ENCODE measurements at places on chromosomes 11 and 22.

- ATAC-seq, result no peak
Measured at GRCh38 chr11:125517116-125517770, 21.2 kb upstream of the FEZ1 start.

DNA sequence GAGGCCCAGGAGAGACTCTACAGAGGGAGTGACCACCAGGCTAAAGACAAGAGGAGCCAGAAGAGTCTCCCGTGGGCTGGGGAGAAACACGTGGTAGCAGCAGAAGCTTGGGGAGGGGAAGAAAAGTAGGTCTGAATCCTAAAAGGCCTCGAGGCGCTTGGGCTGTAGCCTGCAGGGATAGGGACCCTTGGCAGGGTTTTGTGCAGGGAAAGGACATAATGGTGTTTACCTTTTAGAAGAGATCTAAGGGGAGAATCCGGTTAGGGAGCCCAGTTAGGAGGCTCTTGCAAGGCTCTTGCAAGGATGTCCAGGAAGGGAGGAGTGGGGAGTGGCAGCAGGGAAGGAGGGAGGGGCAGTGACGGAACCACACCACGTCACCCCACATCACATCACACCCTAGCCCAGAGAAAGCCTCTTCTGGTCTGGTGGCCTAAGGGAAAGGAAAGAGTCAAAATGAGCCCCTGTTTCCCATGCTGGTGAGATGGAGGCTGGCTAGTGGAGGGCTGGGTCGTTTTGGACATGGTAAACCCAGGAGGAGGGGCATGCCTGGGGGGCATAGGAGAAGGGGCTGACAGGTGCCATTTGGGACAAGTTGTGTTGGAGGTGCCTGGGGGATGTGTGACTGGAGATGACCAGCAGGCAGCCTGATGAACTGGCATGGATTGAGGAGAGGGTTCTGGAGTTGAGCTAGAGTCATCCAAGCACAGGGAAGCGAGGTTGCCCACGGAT lies 6.2 kb upstream of the FAM83F start:
- ATAC-seq, result no peak

GRCh38 chr11:73389916-73390315 lies 13.7 kb downstream of the RELT start:
- ATAC-seq, result no peak

DNA sequence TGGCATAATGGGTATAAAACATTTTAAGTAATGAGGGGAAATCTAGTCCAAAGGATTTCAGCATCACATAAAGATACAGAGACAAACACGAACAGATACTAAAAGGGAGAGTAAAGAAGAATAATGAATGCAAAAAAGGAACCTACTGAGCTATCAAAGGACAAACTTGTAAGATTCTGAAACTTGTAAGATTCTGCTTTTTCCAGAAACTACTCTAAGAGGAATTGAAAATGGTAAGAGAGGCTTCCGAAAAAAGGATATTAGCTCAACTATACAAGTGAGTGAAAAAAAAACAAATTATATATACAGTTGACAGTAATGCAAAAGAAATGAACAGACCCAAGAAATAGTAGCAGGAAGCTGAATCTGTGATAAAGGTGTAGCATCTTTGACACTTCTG lies 37.7 kb downstream of the POLD3 start:
- ATAC-seq, result no peak

DNA sequence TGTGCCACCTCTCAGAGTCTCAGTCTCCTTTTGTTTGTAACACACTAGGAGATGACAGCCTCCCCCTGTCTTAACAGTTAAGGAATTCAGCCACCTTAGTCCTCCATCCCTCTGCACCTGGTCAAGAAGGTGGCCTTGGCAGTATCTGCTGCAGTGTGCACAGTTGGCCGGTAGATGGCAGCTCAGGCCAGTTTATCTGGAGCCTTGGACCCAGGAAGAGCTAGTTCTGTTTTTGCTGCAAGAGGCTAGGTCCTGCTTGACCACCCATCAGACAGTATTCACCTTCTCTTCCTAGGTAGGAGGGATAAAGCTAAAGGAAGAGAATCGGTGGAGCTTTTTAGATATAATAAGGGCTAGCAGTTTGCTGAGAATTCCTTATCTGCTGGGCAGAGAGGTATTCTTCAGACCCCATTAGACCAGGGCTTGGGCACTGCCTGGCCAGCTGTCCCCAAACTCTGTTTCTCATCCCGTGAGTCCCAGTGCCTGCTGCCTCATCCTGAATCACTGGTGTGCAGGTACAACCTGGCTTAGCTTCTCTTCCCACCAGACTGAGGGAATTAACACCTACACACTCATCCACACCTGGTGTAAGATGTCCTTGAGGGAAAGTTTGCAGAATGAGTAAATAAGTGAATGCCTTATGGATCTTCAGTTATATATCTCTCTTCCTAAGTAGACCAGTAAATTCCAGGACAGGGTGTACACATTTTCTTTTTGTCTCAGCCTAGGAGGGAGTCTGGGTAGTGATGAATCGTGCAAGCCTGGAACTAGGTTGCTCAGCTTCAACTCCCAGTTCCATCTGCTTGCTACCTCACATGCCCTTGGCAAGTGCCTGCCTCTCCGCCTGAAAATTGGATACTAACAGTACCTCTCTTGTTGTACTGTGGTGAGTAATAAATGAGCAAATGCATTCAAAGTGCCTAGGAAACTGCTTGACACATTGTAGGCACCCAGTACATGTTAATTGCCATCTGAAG lies 70.8 kb upstream of the NARS2 start:
- peak; percentile 46 for ATAC-seq

DNA sequence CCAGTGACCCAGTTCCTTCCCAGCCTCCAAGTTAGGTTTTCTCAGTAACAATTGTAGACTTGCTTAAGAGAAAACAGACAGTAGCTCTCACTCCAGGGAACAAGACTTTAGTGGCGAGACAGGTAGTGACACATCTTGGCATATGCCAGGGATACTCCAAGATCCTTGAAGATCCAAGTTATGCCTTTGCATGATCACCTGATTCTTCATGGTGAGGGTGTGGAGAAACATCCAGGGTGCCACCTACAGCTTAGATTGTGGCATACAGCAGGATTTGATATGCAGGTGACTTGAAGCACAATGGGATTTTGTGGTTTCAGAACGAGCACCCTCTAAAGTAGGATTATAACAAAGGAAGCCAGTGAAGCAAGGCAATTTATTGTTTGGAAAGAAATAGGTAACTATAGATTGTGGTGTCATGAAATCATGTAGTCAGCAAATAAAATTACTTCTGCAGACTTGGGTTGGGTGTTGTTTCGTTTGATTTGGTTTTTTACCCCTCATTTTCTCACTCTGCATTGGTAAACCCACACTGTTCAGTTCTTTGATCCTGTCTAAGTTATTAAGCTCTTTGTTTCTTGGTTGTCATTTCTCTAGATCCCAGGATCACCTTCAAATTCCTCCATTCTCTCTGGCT lies 9.2 kb downstream of the POU2AF3 start:
- no peak for ATAC-seq

GRCh38 chr11:62201376-62201775 lies 7.1 kb upstream of the SCGB2A1 start:
- no peak for ATAC-seq

- no peak for ATAC-seq
Measured at GRCh38 chr11:32899438-32899837, 6.8 kb downstream of the QSER1 start.

DNA sequence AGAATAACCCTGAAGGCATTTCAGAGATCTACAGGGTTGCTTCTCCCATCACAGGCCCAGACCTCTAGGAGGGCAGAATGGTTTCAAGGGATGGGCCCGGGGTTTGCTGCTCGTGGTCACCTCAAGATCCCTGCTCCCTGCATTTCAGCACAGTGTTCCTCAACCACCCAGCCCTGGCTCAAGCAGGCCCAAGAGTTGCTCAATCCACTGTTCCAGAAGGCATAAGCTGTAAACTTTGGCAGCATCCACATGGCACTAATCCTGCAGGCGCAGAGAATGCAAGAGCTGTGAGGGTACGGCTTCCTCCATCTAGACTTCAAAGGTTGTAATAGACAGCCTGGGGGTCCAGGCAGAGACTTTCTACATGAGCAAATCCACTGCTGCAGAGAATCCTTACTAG lies 225.0 kb upstream of the UBASH3B start:
- ATAC-seq, result no peak

All from gastroesophageal sphincter (tissue), 4 donors.